HFF-Myc (cell line): ENCODE measurements at places on chromosomes 3 and 15.

GRCh38 chr3:183762304-183762703 is 63.1 kb downstream of the MAP6D1 start:
- no peak for DNase-seq

GRCh38 chr3:100063929-100064461 is 50.3 kb downstream of the FILIP1L start:
- DNase-seq, result no peak

DNA sequence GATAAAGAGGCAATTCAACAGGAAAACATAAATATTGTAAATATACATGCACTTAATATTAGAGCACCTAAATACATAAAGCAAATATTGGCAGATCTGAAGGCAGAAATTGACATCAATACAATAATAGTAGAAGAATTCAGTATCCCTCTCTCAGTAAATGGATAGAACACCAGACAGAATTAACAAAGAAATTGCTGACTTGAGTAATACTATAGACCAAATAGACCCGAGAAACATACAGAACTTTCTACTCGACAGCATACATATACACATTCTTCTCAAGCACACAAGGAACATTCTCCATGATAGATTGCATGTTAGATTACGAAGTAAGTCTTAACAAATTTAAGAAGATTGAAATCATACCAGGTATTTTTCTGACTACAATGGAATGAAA is 50.2 kb downstream of the OXSM start:
- DNase-seq, result no peak

GRCh38 chr3:52771702-52772101 is 962 bp upstream of the NEK4 start:
- DNase-seq, result no peak

DNA sequence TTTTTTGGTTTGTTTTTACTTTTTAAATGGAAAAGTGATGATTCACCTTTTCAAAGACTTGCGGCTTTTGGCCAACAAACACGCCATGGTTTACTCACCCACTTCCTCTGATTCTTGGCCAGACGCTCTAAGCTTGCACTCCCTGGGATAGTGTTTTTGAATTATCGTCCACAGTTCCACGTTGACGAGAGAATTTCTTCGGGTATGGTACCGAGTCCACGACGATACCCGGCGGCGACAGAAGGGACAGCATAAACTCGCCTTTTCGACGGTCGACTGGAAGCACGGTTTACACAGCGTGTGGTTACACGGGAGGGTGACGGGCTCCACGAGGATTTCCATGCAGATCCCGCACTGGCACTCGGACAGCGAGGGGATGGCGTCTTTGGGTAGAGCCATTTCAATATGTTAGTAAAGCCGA is 783 bp downstream of the RNF168 start:
- peak; percentile 57 for DNase-seq

DNA sequence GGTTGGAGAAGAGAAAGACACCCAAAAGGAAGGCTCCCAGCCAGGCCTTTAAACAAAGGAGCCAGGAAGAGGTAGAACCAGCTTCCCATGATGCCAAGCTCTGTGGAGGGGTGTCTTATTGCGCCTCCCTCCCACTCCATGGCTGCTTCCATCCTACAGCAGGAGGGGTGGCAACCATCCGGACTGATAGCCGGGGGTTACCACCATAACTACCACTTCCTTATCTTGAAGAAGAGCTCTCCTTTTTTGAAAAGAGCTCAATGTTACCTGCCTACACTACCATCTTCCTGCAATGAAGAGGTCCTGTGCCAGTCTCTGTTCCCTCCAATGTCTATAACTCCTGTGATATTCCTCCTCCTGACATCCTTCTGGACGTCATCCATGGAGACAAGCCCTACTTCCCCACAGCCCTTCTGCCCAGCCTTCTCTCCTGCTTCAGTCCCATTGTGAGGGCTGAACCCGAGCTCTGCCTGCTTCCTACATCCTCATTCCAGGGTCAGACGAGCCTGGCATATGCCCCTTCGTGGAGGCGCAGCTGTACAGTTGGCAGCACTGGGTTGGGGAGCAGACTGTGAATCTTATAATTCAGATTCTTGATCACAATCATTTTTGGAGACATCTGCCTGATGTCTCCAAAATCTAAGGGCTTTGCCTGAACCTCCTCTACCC is 8.5 kb downstream of the CCDC9B start:
- DNase-seq, result no peak

DNA sequence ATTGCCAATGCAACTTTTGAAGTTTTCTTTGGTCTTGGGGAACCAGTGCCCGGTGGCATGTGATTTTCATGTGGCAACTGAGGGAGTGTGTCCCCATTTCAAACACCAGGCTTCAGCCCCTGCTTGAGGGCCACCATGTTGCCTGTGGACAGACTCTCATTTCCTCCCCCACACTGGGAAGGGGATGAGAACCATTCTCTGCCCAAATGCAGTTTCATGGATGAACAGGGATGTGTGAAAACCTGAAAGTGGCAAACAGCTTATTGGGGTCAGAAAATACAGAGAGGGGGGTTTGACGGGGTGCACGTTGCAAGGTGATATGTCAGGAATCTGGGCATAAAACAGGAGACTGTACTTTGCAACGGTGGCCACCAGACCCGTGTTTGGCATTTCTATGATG is 6.3 kb downstream of the FAM107A start:
- no peak for DNase-seq

DNA sequence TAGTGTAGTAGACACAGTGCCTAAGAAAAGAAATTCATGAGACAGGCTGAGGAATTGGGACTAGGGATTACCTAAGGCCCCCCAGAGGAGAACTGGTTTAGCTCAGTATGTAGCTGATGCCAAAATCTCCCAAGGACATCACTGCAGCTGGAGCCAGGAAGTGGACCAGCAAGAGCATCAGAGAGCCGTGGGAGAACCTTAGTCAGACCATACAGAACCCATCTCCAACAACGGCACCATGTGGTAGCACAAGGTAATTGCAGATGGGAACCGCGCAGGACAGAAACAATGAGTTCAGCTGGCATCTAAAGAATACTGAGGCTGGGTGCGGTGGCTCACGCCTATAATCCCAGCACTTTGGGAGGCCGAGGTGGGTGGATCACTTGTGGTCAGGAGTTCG is 81.7 kb downstream of the WNT5A start:
- peak; percentile 17 for DNase-seq

DNA sequence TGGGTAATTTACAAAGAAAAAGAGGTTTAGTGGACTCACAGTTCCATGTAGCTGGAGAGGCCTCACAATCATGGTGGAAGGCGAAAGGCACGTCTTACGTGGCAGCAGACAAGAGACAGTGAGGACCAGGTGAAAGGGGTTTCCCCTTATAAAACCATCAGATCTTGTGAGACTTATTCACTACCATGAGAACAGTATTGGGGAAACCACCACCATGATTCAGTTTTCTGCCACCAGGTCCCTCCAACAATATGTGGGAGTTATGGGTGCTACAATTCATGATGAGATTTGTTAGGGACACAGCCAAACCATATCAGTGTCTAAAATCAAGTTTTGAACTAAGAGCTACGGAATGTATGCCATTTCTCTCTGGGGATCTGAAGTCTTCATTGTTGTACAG is 354.8 kb upstream of the C2CD4B start:
- no peak for DNase-seq

DNA sequence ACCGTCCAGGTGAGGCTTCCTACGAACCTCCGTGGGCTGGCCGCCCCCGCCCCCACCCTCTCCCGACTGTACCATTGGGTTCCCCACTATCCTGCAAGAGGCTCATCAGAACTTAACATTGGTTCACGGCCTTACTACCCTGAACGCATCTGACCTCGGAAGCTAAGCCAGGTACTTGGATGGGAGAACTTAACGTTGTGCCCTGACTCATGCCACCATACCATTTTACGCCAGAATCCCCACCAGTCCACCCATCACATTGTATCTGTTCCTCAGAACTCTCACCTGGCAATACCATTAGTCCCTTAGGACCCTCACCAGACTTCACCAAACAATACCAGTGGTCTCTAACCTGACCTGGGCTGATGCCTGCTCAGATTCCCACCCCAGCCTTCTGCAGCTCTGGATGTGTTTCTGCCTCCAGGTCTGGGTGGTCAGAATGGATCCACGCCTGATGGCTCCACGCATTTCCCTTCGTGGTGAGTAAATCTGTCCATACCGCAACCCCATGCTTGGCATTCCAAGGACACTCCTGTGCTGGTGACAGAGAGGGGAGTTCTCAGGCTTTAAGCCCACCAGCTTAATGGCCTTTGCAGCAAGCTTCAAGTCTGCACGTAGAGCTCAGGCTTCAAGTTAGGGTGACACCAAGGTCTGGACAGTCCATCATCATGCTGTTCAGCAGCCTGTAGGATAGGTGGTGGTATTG is 562 bp downstream of the TCTA start:
- DNase-seq, result no peak

DNA sequence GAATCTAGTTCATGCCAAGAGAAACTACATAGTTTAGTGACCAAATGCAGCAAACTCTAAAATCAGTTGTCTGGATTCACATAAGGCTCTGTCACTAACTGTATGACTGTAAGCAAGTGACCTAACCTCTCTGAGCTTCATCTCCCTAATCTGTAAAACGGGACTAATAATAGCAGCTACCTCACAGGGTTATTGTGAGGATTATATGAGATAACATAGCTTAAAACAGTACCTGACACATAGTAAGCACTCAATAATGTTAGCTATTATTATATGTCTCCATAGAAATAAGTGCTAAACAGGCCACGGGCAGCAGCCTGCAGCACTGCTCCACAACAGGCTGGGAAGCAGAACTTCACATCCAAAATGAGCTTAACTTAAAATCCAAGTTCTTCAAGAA is 30.2 kb downstream of the NPTN start:
- no peak for DNase-seq

DNA sequence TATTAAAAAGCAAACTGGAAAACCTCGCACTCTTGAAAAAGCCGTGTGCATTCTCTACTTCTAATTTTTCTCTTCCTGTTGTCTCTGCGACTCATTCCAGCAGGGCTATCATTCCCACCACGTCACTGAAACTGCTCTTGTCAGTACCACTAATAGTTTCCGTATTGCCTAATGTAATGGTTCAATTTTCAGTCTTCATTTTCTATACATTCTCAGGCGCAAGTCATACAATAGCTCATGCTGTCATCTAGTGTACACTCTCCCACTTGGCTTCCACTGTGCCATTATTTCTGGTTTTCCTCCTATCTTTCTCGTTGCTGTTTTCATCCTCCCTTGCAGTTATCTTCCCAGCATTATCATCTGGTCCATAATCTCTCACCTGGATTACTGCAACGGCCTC is 160.2 kb downstream of the SPATA16 start:
- DNase-seq, result no peak

DNA sequence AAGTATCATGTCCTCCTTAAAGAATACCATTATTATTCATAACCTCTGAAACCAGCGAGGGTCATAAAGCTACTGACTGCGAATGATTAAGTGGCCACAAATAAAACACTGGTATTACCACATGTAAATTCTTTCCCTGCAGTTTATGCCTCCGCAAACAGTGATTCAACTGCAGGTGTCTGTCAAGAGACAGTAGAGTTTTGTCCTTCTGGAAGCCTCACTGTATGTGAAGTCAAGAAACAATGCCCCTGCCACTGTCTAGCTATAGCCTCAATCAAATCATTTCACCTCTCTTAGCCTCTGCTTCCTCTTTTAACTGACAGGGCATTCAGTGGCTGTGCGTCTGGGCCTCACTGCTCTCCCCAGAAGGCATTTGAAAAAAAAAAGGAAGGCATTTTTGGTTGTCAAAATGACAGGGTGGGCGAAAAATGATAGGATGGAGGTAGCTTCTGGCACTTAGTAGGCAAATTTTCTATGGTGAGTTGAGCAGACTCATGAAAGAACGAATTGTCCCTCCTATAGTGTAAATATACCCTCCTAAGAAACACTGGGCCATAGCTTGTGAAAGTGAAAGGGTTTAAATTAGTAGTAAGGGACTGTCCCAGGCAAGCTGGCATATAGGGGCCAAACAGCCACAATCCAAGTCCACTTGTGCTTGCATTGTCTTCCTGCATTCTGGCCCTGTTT is 66.7 kb downstream of the FILIP1L start:
- DNase-seq, result peak; percentile 77

DNA sequence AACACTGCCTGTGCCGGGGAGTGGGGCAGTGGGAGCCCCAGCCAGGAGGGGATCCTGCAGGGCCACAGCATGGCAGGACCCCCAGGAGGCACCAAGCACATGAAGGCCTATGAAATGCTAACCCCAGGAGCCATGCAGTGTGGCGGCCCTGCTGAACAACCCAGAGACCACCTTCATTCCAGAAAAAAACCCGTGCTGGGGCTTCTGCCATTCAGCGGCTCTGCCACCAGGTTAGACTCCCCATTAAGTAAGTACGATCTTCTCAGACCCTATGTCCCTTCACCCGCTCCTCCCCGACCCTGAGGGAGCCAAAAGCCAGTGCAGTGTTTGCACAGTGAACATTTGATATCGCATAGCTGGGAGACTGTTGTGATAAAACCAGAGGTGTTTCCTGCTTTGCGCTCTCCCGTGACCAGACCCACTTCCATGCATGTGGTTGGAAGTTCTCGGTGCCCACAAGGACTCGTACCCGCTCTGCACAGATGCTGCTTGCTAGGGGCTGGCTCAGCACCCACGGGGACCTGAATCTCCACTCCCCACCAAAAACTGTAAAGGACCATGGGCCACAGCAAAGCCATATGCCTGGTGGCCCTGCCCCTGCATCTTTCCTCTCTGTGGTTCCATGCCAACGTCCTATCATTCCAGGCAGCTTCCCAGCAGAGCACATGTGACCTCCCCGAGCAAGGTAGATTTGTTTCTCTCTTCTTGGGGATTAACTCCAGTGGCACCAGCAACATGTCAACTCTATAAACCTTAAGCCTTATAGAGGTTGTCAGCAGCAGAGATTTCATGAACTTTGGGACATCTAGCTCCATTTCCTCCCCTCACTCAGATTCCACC is 5.3 kb downstream of the PLA2G4D start:
- no peak for DNase-seq

GRCh38 chr3:122055215-122055614 is at the start of gene CD86:
Gene CD86, plus strand, starts transcription at chr3:122055362. Its CDS starts 128 bp downstream, at chr3:122055490.
- DNase-seq, result no peak

- no peak for DNase-seq
Measured at GRCh38 chr15:101252836-101253235, 988 bp upstream of the CHSY1 start.

DNA sequence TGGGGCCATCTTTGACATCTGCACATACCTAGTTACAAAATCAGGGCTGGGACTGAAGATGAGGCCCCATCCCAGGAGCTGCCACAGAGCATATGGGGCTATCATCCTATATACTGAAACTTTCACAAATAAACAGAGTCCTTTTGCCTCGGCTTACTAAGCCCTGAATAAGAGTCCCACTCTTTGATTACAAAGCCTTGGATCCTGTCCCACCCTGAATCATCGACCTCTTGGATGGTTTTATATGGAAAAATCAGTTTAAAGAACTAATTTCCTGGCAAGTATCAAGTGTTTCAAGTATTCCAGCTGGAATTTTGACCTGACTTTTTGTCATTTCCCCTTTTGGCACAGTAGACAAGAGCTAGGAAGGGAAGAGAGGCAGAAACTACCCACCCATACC is 331.3 kb upstream of the FRG2C start:
- no peak for DNase-seq
